ENCODE measurements at places on chromosomes 13 and 19. TPM values are rescaled to one million over a fixed set of nuclear protein-coding genes. Genes with fewer than 3 reads are reported as not detected.

DNA sequence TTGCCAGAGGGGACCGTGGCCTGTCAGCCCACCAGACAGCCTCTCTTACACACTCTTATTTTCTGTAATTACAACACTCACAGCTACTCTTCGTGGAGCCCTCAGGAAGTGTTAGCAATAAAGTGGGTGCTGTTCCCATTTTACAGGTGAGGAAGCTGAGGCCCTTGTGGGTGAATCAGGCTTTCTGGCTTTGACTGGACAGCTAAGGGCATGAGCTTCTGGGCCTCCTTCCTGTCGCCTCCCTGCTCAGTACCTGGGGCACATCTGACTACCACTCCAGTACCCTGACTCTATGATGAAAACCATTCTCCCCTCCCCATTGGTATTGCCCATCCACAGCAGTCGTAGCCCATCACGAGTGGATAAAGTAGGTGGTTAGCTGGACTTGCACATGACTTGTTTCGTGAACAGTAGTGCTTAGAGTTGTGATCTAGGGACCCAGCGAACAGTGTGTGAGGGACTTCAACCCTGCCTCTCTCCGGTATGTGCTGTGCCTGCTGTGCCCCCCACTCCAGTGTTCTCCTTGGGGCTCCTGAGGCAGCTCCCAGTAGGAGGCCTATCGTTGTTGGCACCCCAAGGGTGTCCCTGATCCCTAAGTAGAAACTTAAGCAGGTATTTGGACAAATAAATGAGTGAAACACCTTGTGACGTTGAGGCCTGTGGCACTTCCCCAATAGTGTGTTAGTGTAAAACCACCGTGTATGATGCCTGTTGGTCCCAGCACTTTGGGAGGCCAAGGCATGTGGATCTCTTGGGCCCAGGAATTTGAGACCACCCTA lies 38.6 kb downstream of the GATAD2A start:
- no peak for DNase-seq

DNA sequence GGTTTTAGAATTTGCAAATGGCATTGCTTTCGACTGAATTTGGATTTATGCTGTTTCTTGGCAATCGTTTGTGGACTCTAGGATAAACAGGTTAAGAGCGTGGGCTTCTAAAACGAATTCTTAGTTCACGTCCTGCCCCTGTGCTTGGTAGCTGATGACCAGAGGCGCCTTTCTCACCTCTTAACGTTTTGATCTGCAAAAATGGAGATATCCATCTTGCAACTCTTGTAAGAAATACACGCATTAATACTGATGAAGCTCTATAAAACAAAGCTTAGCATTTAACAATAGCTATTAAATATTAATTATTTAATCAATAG lies 580 bp upstream of the KATNAL1 start:
- DNase-seq: no peak

The ACER1 gene
- not detected for total RNA-seq

The C19orf18 gene
- 0.55 TPM for total RNA-seq

All from left lung (tissue), 14 donors.